ENCODE measurements at places on chromosomes 5 and 9.

DNA sequence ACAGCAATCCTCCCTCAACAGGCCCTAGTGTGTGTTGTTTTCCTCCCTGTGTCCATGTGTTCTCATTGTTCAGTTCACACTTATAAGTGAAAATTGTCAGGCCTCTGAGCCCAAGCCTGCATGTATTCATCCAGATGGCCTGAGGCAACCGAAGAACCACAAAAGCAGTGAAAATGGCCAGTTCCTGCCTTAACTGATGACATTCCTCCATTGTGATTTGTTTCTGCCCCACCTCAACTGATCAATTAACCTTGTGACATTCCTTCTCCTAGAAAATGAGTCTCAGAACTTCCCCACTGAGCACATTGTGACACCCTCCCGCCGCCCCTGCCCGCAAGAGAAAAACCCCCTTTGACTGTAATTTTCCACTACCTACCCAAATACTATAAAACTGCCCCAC lies 17.4 kb upstream of the TRPC7 start:
- DNase-seq = no peak

- DNase-seq = peak; percentile 61
Measured at GRCh38 chr9:124392871-124393460, 22.3 kb downstream of the PSMB7 start.

DNA sequence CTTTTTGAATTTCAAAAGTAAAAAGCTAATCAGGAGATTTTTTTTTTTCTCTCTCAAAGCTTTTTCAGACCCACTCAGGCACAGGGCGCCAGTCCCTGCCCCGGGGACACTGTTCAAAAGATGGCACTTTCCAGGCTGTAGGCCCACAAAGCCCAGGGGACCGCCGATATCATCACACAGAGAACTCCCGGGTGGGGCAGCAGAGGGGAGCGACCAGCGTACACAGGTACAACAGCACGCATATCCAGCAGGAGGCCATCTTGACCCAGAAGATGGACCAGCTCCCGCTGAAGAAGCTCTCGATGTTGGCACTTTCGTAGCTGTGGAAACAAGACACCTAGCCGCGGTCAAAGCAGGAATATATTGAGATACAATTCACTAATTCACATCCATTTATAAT lies 108.3 kb downstream of the THBS4 start:
- no peak for DNase-seq

DNA sequence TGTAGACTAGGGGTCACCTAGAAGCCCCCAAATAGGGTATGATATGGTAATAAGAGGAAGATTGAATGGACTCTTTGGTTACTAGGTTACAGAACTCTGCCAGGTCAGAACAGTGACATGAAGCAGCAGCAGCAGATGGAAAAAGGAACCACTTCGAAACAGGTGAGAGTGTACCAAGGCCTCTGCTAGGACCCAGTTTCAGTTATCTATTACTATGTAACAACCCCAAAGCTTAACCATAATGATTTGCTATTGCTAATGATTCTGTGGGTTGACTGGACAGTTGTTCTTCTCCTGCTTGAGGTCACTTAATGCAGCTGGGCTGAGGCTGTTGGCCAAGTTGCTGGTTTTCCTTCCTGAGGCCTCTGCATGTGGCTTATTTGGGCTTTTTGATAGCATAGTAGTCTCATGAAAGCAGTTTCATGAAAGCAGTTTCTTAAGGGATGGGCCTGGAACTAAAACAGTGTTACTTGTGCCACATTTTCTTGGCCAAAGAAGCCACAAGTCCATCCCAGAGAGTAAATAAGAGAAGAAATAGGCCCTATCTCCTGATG lies 17.6 kb downstream of the C9orf43 start:
- DNase-seq = no peak

GRCh38 chr5:133245191-133246052 lies 193.6 kb downstream of the HSPA4 start:
- no peak for DNase-seq

- no peak for DNase-seq
Measured at GRCh38 chr9:25857147-25857546, 178.9 kb upstream of the TUSC1 start.

GRCh38 chr5:56375011-56375410 lies 141.9 kb upstream of the ANKRD55 start:
- DNase-seq = peak; percentile 53

DNA sequence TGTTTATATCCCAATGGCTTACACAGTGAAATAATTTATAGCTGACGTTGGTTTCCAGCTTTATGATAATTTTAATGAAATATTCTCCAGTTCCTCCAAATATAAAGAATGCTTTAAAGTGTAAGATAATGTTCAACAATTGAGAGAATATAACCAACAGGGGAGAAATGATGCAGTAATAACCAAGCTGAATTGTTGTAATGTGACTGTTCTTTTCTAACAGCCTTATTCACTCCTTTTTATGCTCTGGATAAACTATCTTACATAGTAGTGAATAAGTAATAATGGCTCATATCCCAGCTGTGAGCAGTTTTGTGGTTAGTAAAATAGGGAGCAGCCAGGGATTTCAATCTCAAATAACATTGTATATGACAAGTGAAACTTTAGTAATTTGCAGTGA lies 2348.7 kb upstream of the ACO1 start:
- no peak for DNase-seq

GRCh38 chr9:82488313-82489200 lies 500.0 kb downstream of the SPATA31D1 start:
- DNase-seq = no peak

DNA sequence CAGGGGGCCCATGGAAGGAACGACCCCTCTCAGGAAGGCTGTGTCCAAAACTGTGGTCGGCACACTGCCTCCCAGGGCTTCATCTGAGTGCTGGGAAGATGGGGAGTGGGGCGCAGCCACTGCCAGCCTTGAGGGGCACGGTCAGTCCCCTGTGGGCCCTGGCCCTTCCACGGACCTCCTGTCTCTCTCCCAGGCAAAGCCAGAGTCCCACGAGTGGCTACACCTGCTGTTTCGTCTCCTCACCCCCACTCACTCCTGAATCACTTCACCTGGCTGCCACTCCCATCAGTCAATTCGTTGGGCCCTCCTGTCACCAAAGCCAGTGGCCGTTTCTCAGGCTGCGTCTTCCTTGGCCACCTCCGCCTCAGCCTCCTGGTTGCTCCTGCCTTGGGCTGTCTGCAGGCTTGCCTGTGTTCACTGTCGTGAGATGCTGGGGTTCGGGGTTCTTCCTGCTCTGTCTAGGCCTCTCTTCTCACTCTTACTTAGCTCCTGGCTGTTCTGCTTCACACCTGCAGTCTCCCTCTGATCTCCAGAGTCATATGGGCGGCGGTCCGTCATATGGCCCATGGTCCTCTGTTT lies 58.8 kb upstream of the RNF130 start:
- DNase-seq = no peak

DNA sequence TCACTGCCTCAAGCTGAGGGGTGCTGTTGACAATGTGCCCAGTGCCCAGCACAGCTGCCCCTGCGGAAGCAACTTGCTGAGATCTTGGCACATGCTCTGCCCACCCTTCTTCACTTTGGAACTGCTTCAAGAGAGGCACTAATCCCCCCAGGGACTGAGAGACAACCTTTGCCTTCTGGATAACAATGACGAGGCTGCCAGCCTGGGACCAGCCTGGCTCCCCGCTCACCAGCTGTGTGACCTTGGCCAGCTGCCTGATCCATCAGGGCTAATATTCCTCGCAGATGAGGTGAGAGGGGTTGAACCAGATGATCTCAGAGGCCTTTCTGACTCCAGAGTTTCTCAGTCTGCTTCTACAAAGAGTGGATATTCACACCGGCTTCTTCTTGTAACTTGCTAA lies 81.0 kb downstream of the SHB start:
- DNase-seq = peak; percentile 98

GRCh38 chr5:132213666-132214065 lies 14.0 kb downstream of the P4HA2 start:
- no peak for DNase-seq

GRCh38 chr5:94423411-94423810 lies 195.0 kb downstream of the KIAA0825 start:
- no peak for DNase-seq

DNA sequence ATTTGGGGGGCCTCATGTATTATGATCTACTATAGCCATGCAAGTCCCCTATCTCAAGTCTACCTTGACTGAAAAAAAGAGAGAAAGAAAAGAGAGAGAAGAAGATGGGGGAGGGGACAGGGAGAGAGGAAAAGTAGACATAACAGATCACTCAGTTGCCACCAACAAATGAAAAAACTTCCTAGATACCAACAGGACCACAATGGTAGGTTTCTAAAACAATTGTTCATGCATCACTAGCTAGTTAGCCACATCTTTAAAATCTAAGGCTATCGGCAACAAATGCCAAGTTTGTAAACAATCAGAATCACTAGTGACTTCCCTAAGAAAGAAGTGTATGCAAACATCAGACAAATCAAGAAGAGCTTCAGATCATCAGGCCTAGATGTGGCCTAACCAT lies 328.2 kb downstream of the BNC2 start:
- no peak for DNase-seq

DNA sequence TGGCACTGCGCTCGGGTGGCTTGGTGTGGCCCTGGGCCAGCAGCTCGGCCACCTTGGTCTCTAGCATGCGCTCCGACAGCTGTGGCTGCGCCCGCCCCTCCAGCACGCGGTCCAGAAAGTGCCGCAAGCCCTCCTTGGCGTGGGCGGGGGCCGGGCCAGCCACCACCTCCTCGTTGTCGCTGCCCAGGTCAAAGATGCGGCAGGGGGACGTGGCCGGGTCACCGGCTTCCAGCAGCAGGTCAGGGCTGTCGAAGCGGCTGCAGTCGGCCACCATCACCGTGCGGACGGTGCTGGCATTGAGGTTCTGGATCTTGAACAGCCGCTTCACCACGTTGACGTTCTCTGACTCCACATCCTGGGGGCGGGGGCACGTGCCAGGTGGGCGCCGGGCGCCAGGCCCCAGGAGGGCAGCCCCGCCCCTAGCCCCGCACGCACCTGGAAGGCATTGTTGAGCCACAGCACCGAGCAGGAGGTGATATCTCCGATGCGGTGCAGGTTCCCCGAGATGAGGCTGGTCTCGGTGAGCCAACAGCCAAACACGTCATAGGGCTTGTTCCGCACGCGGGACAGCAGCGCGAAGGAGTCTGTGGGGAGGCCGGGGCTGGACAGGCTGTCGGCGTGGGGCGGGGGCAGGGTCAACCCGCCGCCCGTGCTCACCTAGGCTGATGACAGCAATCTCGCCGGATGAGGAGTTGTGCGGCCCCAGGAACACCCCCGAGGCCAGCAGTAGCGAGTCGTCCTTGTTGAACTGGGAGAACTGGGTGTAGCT lies 2.2 kb downstream of the FBXW5 start:
- DNase-seq = no peak

GRCh38 chr5:155222393-155222792 lies 208.8 kb downstream of the KIF4B start:
- DNase-seq = no peak

DNA sequence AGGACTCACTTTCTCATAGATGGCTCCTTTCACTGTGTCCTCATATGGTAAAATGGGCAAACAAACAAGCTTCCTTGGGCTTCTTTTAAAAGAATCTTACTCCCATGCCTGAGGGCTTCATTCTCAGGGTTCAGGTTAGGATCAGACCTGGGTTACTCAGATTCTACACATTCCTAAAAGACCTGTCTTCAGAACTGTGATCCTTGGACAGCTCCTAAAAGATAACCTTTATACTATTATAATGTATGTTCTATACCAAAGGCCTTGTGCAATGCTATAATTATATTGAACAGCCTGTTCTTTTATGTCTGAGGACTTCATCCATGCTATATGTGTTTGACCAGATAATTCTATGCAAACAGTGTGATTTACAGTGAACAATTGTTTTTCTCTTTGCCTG lies 264.4 kb upstream of the CDH10 start:
- no peak for DNase-seq

GRCh38 chr9:98396236-98396635 lies 140.8 kb upstream of the TBC1D2 start:
- no peak for DNase-seq

- no peak for DNase-seq
Measured at GRCh38 chr9:34659592-34660253, 2.7 kb downstream of the CCL27 start.

GRCh38 chr5:180290568-180291233 lies 1.2 kb downstream of the MAPK9 start:
- no peak for DNase-seq

DNA sequence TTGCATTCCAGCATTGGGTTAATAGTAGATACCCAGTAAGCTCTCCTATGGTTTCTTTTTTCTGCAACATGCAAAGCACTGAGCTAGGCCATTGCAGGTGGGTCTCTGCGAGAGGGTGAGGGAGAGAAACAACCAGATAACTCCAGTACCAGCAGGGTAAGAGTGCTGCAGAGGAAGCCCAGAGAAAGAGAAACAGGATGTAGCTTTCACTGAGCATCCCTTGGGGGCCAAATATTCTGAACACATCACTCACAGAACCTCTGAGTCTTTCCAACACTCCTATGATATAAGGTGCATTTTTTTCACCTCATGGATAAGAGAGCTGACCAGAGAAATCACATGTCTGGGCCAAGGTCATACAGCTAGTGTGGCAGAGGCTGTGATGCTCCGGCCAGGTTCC lies 76.7 kb downstream of the TRIM32 start:
- DNase-seq = no peak
